Hematopoietic multipotent progenitor cell (in vitro differentiated cells): ENCODE measurements at places on chromosomes 1 and 21.

DNA sequence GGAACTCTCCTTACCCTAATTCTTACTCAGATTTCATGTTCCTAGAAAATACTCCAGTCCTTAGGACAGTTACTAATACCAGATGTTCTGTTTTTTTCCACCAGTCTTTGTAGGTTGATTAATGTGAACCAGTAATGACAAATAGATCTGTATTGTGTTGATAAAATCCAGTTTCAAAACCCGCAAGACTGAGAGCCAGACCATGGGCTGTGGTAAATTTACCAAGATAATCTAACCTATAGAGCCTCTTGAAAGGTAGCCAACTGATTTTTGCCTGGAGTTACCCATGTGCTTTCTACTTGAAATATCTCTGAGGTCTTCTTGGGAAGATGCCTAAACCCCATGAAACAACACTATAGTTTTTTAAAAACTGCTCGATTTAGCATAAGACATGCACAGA lies 46.5 kb upstream of the CDC7 start:
- DNase-seq, result no peak

GRCh38 chr1:77373702-77374101 lies 91.9 kb downstream of the AK5 start:
- no peak for DNase-seq

DNA sequence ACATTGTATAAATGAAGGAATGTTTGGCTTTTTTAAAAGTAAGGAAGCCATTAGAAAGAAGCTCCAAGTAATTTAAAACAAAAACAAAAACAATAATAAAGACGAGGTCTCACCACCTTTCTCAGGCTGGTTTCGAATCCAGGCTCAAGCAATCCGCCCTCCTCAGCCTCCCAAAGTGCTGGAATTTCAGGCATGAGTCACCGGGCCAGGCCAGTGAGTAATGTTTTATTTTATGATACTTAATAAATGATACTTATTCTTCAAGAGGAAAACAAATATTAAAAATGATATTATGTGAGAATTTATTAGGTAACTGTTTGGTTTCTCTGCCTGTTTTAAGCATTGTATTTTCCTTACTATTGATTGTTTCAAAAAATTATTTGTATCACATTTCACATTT lies 201.4 kb upstream of the BRINP3 start:
- DNase-seq, result no peak

DNA sequence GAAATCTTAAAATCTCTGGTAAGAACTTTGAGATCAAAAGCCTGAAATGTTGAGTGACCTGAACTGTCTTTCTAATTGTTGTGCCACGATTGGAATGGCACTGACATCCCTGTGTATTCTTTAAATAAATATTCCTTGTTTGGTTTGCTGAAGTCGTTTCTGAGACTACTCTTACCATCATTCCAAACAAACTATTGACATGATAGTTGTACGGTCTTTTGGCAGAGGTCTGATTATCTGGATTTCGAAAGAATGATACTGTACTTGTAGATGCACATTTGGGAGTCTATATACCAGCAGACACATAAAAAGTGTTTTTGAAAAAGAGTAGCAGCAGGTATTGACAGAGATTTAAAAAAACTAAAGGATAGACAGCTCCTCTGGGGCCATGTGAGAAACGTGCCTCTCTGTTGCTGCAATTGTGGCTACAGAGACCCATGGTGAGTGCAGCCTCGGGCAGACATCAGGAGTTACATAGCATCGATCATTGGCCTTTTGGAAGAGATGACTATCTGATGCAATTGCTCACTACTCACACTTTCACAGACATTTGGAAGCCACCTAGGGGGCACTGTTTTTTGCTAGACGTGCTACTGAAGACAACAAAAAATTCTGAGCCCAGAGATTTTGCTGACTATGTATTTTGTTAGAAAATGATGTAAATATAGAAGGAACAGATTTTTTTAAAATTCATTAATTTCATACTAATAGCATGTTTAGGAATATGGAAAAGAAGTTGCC lies 464.5 kb downstream of the KCNT2 start:
- DNase-seq, result no peak

- DNase-seq, result no peak
Measured at GRCh38 chr1:81703391-81703755, 97.4 kb upstream of the ADGRL2 start.
